ENCODE measurements at places on chromosomes 5 and 9.

DNA sequence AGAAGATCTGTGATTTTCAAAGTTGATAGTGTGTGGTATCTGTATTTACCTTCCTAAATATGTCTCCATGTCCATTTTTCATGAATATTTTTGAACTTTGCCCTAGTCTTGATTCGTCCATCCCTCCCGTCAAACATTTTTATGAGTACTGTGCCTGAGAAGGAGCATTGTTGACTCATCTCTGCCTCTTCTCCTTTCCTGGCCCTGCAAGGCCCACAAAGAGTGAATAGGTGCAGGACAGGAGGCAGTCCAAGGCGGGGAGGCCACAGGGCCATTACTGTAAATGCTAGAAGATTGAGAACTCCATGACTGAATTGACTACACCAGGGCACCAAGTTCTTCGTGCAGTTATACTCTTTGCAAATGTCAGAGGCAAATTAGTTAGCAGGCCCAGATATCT lies 200.9 kb downstream of the ZSWIM6 start:
- DNase-seq = no peak

DNA sequence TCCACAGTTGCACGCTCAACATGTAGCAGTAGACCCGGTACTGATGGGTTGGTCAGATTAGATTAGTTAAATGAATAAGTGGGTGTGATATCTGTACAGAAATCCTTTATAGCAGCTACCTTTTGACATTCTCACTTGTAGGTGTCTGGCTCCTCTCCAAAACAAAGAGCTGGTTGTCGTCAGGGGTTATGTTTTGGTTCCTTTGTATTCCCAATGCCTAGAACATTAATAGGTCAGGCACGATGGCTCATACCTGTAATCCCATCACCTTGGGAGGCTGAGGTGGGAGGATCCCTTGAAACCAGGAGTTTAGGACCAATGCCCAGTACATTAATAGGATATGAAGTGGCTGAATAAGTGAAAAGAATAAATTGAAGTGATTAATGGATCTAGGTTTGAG lies 182.1 kb downstream of the SNCAIP start:
- no peak for DNase-seq

- no peak for DNase-seq
Observed at GRCh38 chr5:2176581-2176980, 293.9 kb upstream of the IRX4 start.

GRCh38 chr5:40939753-40940152 lies 30.5 kb downstream of the C7 start:
- DNase-seq = no peak

DNA sequence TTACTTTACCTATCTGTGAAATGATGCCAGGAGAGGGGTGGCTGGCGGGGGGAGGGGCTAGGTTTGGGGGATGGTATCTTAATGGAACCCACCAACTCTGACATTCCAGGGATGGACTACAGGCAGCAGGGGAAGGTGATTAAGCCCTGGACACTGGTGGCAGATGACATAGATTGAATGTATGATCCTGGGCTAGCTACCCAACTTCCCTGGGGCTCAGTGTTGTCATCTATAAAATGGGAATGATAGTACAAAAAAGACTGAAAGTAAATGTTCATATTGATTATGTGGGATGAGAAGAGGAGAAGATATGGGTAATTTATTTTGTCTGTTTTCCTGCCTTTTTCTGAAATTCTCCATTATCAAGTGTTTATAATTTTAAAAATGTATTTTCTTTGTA lies 6.2 kb downstream of the CORO2A start:
- no peak for DNase-seq

GRCh38 chr5:170297589-170298462 lies at the start of gene LCP2:
Gene LCP2 (minus strand): TSS chr5:170297777. CDS start chr5:170297611, 166 bp downstream.
- DNase-seq = no peak

DNA sequence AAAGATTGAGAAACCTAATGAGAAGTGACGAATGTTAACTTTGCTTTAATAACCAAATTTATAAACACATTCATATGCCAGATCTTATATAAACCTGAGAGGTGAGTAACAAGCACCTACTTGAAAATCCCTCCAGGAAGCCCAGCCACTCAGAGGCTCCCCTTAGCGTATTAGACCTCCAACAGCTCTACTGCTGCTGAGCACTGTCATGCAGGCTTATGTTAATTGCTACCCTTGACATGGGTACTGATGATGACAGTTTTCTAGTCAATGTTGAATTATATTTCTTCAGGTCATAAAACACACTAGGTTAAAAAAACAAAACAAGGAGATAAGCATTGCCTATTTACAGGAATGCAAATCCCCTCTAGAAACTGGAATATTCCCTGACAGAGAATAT lies 161.2 kb downstream of the MPDZ start:
- DNase-seq = no peak

GRCh38 chr5:126280846-126281245 lies 142.4 kb upstream of the GRAMD2B start:
- no peak for DNase-seq

- no peak for DNase-seq
Observed at GRCh38 chr9:87793292-87793691, 67.4 kb downstream of the CTSL start.

- DNase-seq = no peak
Observed at GRCh38 chr9:94906713-94907112, 180.2 kb downstream of the AOPEP start.

- no peak for DNase-seq
Observed at GRCh38 chr9:105957830-105958229, 263.5 kb downstream of the TMEM38B start.

DNA sequence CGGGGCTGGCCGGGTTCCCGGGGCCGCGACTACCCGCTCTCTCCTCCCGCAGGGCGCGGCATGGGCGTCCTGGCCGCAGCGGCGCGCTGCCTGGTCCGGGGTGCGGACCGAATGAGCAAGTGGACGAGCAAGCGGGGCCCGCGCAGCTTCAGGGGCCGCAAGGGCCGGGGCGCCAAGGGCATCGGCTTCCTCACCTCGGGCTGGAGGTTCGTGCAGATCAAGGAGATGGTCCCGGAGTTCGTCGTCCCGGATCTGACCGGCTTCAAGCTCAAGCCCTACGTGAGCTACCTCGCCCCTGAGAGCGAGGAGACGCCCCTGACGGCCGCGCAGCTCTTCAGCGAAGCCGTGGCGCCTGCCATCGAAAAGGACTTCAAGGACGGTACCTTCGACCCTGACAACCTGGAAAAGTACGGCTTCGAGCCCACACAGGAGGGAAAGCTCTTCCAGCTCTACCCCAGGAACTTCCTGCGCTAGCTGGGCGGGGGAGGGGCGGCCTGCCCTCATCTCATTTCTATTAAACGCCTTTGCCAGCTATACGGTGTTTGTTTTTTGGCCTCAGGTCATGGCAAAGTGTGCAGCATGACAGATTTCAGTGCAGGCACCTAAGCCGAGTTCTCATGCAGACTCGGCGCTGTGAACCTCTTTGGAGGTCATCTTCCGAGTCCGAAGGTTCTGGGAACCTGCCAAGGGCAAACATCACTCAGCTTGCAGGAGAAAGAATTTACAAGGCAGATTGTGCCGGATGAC lies 516 bp downstream of the MRPL41 start:
- DNase-seq = no peak

DNA sequence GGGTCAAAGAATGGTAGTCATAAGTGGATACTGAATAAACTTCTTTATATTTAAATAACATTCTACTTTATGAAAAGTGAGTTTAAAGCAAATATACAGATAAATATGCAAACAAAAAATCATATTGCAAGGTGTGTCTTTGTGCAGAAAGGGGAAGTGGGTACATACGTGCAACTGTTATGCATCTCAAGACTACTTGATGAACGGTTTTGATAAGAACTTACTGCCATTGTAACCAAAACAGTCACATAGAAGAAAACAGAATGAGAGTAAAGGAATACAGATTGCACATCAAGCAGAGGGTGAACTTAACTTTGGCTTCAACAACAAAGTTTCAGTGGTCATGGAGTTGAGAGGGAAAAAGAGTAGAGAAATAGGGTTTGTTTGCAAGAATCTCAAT lies 9.9 kb downstream of the CAMK4 start:
- DNase-seq = no peak

GRCh38 chr5:145463634-145464033 lies 371.5 kb downstream of the PRELID2 start:
- DNase-seq = no peak

DNA sequence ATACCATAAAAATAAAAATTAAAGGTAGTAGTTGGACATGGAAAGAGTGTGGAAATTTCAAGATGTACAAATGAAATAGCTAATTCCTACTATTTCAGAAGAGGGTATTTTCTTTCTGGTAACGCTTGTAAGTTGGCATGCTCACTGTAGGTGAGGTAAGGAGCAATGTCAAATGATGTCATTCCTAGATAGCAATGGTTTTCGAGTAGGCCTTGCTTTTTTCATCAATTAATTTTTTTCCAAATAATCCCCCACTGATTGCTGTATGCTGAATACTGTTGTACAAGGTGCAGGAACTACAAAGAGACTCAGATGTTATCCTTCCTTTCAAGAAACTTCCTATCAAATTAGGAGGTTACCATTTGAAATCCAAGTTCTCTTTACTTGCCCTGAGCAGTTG lies 928 bp upstream of the SELENOP start:
- DNase-seq = no peak

DNA sequence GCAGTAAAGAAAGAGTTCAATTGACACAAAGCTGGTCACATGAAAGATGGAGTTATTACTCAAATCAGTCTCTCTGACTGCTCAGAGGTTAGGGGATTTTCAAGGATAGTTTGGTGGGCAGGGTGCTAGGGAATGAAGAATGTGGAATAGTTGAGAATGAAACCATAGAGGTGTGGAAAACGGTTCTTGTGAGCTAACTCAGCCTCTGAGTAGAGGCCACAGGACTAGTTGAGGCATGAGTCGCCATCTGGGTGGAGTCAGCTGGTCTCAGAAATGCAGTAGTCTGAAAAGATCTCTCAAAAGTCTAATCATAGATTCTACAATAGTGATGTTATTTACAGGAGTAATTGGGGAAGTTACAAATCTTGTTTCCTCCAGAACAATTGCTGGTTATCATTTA lies 178.9 kb upstream of the SPEF2 start:
- no peak for DNase-seq

DNA sequence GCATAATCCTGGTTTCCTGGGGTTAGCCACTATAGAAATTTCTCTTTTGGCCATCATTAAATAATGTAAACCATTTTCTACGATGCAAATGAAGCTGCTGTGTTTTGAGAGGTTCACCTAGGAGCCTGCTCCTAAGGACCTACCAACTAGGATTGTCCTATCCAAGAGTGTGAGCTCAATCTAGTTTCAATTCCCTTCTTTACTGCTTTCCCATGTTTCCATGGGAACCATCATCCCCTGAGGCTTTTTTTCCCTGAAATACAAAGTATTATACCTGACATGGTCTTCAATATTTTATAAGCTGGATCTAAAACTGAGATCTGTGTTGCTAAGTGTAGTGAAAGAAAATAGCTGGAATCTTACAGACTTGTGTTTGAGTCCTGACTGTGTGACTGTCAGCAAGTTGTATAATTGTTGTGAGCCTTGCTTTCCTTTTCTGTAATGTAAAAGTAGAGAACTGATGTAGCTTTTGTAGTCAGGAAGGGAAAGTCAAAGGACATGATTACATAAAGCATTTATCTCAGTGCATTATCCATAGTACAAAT lies 453.2 kb downstream of the PRR16 start:
- no peak for DNase-seq

GRCh38 chr5:181188700-181189362 lies 16.2 kb downstream of the TRIM7 start:
- no peak for DNase-seq

DNA sequence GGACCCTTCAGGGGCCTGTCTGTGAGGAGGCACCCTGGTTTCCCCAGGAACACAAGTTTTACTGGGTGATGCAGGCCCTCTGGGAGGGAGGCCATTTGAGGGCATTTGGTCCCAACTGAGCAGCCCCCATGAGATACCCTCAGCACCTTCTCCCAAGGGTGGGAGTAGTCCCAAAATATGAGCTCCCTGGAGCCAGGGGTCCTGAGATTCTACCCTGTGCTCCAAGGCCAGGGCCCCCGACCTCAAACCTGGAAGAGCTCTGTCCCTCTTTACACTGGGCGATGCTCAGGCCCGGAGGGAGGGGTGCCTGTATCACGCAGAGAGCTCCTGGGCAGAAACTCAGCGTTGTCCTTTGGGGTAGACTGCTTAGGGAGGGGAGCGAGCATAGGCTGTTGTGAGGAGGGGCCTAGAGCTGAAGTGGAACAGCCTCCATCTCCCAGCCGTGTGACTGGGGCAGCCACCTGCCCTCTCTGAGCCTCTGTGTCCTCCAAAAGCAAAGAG lies 64.0 kb upstream of the SYNPO start:
- no peak for DNase-seq

GRCh38 chr9:135959814-135960213 lies 1.4 kb downstream of the UBAC1 start:
- DNase-seq = no peak

Measured in hypothalamus (tissue), 51 donors.